NCI-H1930 (cell line): ENCODE measurements at places on chromosomes 12 and 14.
A peak's percentile ranks its signal among the peaks of the same experiment; 100 is the strongest.

GRCh38 chr12:51626629-51627028 lies 35.6 kb downstream of the SCN8A start:
- no peak for DNase-seq

- no peak for DNase-seq
Observed at GRCh38 chr12:85836197-85837090, at the start of gene RASSF9. Gene RASSF9, minus strand, starts transcription at chr12:85836409. Its CDS starts 208 bp downstream, at chr12:85836201.

DNA sequence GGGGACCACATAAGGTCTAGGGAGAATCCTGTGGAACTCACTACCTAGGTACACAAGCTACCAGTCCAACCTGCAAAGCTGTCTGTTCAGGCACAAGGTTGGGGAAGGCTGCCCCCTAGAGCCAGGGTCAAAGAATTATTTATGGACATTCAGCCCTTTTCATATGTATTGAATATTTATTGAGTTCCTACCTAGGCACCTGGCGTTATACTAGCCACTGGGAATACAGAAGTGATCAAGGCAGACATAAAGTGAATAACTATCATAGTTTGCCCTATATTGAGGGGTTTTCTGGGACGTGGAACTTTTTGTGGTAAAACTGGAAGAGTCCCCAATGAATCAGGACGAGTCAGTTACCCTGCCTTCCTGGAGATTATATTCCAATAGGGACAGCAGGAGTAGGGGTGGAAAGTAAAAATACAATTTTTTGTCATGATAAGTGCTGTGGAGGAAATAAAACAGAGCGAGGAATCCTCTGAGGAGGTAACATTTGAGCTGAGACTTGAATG lies 5.8 kb upstream of the SLC48A1 start:
- DNase-seq, result peak; percentile 62

DNA sequence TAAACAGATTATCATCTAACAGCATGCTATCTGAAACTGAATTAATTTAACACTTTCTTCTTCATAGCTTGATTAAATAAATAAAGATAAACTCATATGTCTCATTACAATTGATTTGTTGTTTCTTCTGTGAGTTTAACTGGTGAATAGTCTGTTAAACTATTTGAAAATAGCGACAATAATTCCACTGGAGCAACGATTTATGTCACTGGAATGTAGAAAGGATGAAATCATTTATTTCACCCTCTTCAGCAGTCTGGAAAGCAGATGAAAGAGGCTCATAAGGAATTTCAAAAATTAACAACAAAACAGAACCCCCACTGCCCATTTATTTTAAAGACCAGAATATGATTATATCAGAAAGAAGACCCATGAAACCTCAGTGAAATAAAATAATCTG lies 1165.1 kb upstream of the USP15 start:
- DNase-seq, result no peak

DNA sequence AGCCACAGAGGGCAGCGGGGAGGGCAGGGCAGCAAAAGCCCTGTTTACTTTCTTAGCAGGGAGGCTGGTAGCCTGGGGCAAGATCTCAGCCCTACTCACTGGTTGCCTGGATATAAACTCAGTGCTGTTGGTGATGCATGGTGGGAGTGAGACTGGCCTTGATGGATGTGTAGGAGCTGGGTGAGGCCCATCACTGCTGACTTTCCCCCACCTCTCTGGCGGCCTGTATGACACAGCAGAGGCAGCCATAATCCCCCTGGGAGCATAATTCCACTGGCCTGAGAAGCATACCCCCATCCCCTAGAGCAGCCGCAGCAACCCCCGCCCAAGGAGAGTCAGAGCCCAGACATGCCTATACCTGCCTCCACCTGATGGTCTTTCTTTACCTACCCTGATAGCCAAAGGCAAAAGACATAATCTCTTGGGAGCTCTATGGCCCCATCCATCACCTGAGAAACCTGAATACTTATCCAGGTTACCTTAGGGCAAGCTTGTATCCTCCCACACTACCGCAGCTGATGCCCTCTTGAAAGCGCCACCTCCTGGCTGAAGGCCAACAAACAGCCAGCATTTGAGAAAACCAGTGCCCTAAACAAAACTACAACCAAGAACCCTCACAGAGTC lies 59.3 kb downstream of the DNAI7 start:
- DNase-seq, result no peak

DNA sequence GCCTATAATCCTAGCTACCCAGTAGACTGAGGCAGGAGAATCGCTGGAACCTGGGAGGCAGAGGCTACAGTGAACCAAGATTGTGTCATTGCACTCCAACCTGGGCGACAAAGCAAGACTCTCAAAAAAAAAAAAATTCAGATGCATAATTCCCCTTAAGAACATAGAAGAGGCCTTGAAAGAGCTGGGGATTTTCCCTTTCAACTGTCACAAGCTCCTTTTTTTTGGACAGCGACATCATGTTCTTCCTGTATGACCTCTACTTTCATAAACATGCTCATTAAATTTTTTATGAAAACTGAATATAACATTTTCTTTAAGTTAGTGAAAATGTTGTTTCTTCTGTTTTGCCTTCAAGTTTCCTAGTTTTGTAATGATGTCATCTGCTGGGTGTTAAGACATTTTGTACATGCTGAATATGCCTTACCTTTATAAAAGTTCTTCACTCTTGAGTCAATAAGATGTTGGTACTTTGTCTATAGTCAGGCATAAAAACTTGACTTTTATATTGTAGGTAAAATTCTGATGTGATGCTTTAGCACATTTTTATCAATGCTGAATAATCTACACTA lies 76.0 kb downstream of the PTHLH start:
- DNase-seq, result no peak

DNA sequence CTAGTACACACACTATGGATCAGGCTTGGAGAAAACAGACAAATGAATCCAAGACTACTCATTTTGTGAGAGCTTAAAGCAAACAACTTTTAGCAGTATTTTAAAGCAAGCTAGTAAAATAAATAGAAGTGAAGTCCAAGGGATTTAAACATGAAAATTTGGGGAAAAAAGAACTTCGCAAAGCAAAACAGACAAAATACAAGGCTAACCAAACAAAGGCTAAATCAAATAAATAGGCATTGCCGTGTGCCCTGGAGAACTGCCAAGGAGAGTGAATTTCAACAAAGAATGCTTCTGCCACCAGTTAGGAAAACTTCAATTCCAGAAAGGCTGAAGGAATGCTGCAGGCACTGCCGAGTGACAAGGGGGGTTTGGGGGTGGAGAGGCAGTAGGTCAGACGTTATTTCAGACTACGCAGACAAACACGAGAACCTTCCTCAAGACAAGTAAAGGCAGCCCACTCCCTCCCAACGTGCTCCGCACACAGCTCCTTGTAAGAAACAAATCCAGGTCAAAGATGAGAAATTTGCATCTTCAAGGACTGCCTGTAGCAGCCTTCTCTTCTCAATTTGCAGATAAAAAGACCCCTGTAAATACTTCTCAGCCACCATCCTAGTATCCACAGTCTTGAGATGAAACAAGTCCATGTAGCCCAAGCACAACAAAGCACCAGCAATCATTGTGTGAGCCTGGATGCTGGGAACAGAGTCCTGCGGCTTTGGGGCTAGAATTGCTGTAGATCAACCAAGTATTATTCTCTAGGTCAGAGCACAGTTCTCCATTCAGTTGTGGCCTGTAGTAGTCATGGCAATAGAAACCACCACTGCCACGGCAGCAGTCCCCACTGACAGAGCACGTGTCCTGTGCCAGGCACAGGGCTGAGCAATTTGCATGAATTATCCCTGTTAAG lies 43.3 kb downstream of the EFCAB11 start:
- no peak for DNase-seq

DNA sequence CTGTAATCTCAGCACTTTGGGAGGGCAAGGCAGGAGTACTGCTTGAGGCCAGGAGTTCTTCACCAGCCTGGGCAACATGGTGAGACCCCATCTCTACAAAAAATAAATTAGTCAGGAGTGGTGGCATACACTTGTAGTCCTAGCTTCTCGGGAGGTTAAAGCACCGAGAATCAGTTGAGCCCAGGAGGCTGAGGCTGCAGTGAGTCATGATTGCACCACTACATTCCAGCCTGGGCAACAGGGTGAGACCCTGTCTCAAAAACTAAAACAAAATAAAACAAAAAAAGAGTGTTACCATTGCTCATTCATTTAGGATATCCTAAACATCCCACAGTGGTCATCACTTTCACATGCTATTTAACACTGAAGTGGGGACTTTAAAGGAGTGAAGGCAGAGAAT lies 7.8 kb downstream of the NEK9 start:
- DNase-seq, result no peak

DNA sequence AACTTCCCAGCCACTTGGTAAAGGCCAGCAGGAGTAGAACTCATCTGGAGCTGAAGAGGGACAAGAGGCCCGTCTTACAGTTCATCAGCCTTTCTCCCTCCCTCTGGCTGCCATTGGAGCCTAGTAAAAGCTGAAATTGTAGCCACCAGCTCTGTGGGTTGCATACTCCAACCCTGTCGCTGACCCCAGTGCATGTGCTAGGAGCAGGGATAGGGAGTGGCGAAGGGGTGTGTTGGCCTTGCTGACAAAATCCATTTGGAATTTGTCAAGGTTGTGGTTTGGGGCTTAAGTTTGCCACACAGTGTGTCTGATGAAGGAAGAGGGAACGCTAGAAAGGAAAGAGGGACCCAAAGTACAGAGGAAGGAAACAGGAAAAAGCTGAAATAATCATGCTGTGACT lies 4.0 kb upstream of the ARF3 start:
- DNase-seq, result no peak

GRCh38 chr12:62435303-62436163 lies 31.1 kb upstream of the MON2 start:
- peak; percentile 23 for DNase-seq

GRCh38 chr12:69897744-69898143 lies 72.7 kb downstream of the MYRFL start:
- DNase-seq, result no peak

DNA sequence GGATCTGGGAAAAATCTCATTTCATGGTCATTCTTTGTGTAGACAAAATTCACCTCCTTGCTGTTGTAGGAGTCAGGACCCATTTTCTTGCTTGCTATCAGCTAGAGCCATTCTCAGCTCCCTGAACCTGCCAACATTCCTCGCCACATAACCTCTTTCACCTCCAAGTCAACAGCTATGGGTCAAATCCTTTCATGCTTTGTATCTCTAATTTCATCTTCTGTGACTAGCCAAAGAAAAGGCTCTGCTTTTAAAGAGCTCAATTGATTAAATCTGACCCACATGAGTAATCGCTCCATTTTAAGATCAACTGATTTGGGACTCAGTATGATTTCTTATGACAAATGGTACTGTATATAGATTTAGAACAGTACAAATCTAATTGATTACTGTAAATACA lies 89.2 kb upstream of the FOXG1 start:
- no peak for DNase-seq

- DNase-seq, result no peak
Observed at GRCh38 chr12:11876307-11876706, 194.4 kb upstream of the BCL2L14 start.

DNA sequence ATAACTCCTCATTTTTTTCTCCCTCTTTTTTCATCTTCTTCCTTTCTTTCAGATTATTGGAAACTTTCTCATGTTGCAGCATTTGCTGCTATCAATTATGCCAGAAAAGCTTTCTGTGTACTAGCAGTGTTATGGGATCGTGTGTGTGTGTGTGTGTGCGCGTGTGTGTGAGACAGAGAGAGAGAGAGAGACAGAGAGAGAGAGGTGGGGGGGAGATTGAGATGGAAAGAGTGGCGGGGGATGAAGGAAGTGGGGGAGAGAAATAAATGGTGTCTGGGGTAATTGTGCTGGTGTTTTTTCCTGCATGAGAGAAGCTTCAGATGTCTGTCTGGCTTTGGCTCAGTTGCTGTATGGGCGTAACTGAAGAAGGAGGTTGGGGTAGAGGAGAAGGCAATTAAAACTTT lies 268.9 kb downstream of the RAD51B start:
- DNase-seq, result peak; percentile 45

DNA sequence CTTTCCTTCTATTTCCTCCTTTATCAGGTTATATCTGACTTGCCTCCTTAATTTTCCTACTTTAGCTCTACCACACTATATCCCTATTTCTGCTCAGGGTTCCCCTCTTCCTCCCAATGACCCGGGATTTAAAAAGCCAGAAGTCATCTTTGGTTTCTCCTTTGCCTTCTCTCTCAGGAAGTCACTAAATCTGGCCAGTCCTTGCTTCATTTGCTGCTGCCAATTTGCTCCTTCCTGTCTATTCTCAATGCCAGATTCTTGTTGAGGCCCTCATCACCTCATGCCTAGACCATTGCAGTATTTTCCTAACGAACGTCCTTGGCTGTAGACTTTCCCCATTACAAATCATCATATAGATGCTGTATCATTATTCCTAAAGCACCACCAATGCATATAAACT lies 26.5 kb upstream of the NID2 start:
- no peak for DNase-seq

DNA sequence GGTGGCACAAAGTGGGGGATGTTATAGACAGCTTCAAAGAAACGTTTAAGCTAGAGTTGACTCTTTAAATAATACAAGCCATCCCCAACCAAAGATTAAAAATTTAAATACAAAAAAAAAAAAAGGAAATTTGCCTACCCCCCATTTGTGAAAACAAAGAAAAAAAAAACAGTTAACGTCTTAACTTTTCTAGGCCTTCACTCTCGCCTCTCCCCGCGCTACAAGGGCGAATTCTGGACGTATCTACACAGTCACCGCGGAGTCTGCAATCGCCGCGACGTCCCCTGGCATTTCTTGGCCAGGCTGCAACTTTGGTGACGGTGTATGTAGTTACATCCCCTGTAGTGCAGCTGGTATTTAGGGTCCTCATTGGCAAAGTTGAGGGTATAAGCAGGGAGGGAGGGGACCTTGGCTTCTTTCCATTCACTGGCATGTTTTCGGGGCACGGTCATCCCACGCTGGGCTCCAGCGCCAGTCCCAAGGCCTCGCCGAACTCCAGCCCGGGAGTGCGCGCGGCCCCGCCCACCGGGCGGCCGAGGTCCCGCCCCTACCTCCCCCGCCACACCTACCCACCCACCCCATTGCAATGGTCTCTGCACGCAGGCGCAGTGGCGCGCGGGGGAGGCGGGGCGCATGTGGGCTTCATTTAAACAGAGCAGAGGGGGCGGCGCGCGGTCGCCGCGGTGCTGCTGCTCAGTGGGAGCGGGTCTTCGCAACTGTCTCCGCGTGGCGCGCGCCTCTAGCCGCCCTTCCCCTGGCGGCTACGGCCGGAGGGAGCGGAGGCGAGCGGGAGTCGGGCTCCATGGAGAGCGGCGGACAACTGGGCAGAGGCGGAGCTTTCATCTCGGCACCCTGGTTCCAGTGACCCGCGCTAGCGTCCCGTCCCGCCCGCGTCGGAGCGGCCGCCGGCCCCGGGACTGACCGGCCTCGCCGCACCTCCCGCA lies at the start of gene NUDT4:
Gene NUDT4, plus strand, starts transcription at position 674 of the 944 bp plus-strand sequence. CDS start 398 bp downstream, outside the sequence.
- DNase-seq, result peak; percentile 95

DNA sequence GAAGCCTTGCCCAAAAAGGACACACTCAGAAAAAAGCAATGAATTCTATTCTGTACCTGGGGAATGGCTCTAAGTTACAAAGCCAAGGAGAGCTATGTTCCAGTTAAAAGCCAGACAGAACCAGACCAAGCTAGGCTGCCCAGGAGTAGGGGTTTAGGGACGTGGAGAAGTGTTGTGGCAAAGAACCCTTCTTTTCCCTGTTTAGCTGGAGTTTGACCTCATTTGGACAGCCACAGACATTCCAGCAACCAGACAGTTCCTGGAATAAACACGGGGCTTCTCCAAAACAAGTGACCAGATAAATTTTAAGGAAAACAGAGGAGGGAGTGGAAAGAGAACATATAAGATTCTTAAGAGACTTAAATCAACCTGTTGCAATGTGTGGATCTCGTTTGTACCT lies 62.3 kb downstream of the GCH1 start:
- no peak for DNase-seq

GRCh38 chr12:106108185-106108835 lies 30.4 kb downstream of the NUAK1 start:
- no peak for DNase-seq
